Prostate gland (tissue), 2 donors: ENCODE measurements at places on chromosomes 5 and 9. TPM values are rescaled to one million over a fixed set of nuclear protein-coding genes. Genes with fewer than 3 reads are reported as not detected.
A peak's percentile ranks its signal among the peaks of the same experiment; 100 is the strongest.

DNA sequence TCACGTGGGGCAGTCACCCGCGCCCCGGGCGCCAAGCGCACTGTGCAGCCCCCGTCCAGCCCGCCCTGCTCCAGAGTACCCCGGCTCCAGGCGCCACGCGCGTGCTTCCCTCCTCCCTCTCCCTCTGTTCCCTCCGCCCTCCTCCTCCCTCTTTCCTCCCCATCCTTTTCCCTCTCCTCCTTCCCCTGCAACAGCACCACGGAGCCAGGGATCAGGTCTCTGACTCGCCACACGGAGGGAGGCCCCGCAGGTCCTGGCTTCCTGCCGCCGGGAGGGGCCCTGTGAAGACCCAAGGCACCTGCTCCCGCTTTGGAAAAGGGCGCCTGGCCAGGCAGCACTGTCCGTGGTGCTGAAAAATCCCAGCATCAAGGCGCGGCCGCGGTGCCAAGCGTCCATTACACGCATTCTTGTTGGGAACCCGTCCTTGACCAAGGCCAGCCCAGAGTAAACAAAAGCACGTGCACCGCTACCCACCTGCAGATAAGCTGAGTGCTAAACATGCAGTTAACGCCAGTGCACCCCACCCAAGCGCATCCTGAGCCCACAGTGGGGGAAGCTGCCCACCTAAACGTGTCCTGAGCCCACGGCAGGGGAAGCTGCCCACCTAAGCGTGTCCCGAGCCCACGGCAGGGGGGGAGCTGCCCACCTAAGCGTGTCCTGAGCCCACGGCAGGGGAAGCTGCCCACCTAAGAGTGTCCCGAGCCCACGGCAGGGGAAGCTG lies 21.7 kb downstream of the SLC6A18 start:
- DNase-seq, result no peak

DNA sequence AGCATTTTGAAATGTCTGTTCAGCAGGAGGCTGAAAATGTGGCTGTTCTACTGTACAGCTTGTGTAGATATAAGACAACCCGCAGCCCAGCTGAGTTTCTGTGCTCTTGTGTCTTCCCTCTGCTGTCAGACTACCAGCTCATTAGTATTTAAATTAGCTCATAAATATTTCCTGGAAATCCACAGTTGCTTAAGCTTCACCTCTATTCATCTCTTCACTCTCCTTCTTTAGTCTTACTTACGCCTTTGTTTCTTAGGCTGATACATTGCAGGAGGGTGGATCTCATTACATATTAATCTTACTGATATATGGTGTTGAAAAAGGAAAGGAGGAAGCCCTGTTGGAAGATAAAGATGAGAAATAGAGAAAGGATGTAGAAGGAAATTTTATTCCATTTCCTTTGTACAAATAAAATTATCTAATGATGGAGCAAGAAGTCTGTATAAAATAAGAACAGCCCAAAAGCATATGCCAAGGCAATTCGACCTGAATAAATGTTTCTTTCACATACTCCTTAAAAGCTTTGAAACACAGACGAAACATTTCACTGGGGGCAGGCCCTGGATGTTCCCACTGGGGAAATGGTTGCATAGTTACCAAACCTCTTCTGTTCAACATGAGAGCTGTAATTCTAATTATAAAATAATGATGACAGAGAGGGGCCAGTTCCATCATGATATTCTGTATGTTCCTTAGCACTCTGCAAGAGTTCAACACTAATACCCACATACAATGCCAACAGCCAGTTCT lies 111.8 kb upstream of the APC start:
- no peak for DNase-seq

DNA sequence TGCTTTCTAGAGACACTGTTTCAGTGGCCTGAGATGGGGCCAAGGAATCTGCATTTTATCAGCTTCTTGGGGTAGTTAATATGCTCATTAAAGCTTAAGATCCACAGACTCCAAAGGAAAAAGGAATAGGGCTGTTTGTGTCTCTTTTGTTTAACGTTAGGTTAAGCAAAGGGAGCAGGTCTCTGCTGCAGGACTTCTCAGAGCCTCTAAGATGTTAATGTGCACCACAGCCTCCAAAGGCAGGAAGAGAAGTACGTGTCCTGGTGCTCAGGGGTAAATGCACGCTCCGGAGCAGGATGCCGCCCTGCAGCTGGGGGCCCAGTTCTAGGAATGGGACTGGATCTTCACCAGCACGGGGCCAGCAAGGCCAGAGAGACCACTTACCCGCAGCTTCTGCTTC lies 19.6 kb downstream of the SPARC start:
- no peak for DNase-seq

DNA sequence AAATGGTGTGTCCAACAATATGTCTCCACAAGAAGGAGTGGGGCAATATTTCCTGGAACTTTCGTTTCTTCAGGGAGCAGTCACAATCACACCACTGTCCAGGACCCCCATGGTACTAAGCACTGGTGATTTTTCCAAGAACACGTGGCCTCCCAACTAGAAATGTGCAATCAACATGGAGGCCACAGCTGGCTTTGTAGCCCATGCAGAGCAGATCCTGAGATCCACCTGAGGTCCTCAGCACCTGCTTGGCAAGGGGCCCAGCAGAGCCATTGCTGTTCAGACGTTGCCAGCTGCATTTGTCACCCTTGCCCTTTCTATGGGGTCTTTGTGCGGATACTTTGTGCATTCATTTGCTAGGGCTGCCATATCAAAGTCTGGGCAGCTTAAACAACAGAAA lies 334.5 kb upstream of the IRX4 start:
- no peak for DNase-seq

- DNase-seq, result no peak
Observed at GRCh38 chr5:135345956-135346731, 52.9 kb downstream of the MACROH2A1 start.

GRCh38 chr5:113123618-113124017 lies 147.0 kb downstream of the DCP2 start:
- DNase-seq, result no peak

DNA sequence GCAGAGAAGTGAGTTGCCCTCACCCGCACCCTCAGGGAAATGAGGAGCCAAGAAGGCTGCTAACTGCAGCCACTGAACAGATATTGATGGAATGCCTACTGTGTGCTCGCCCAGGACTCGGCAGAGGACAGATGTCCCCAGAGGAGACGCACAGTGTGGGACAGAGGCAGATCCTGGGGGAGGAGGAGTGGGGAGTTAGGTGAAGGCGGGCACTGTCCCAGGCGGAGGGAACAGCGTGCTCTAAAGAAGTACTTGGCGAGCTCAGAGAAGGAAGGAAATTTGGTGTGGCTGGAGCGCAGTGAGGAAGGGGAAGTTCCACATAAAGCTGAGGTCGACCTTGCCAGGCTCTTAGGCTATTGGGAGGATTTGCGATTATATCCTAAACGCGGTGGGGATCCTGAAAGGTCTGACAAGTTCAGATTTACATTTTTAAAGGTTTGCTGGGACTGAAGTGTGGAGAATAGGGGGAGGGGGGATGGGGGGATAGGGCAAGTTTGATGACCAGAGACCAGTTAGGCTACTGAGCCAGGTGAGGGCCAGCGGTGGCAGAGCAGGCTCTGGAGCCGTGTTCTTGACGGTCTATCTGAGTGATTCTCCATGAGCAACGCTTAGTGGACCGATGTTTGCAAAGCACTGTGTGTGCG lies 23.6 kb upstream of the CERCAM start:
- DNase-seq, result peak; percentile 22

- no peak for DNase-seq
Observed at GRCh38 chr9:93954434-93955061, 607 bp downstream of the BARX1 start.

DNA sequence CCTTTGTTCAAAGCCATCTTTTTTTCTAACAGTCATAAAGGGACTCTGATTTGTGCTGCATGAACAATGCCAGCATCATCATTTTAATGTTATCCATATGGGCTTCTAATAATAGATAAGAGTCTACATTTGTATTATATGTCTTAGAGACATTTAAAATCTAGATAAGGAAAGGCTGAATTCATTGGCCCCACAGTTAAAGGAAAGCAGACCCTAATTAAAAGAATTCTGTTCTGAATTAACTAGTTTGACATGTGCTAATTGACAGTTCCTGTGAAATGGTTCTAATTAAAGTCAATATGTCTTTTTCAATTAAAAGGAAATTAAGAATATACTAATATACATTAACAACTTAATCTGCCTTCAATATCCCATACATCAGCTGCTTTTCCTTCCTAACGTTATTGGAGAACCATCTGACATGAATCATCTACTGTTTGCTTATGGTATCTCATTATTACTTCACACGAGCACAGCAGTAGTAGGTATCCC lies 104.7 kb downstream of the NR2F1-AS1 start:
- DNase-seq, result no peak

DNA sequence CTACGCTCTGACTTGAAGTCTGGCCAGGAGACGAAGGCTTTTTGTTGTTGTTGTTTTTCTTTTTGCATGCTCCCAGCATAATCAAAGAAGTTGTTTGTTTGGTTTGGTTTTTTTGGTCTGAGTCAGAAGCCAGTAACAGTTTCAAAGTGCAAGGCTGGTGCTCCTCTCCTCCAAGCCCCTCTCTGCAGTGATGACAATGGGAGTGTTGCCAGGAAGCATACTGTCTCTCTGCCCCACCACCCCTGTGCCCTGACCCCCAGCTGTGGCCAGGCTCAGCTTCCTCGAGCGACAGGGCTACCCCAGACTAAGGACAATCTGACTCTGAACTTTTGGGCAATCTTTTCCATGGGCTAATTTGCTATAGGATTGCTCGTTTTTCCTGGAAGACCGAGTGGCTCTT lies 173.8 kb upstream of the PITX1 start:
- no peak for DNase-seq

DNA sequence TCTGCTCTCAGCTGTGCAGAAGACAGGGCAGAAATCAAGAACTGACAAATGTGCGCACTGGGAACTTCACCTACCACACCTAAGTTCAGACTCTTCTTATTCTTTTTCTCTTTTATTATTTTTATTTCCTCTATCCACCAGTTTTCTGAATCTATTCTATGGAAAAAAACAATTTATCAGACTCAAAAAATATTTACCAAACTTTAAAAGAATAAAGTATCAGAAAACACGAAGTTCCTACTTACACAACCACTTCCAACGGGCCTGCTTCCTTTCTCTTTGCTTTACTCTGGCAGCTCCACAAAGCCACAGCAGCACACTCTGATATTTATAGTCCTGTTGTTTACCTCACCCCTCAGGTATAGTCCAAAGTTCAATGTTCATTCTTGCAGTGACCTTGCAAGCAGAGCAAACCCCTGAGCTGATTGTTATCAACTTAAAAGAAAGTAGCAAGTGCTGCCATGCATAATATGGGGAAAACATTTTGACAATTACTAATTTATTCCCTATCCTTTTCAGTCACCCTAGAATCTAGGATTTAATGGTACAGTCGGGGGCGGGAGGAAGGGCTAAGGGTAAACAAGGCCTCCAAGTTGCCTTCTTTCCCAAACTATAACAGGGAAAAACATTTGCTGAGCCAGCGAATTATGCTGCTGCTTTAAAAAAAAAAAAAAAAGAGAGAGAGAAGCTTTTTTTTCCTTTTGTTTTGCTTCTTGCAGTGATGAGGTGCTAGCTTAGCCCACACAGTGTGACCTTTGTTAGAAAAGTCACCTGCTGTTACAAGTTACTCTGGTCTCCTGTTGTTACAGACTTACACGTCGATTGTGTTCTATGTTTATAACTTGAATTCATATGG lies at the start of gene SELENOP:
Gene SELENOP, minus strand, starts transcription at position 302 of the 856 bp plus-strand sequence. CDS start 3,539 bp downstream, outside the sequence.
- DNase-seq, result peak; percentile 84

GRCh38 chr9:117957267-117957666 lies 253.1 kb downstream of the TLR4 start:
- peak; percentile 41 for DNase-seq

DNA sequence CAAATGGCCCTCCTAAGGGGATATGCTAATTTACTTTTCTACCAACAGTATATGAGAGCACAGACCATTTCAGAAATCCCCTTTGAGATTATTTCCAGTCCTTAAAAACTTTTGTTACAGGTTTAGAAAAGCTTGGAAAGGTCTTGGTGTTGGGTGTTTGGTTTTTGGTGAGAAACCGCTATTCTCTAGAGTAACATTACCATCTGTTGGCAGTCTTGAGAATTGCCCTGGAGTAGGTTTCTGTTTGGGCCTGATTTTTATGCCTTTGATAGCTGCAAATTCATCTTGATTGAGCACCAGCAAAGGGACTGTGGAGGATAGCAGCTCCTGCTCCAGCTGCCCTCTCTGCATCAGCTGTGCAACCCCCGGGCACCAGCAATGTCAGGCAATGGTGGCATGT lies 8.0 kb downstream of the NUDT2 start:
- DNase-seq, result no peak

- no peak for DNase-seq
Observed at GRCh38 chr9:92745331-92745730, 19.3 kb downstream of the BICD2 start.

PRLR gene
- total RNA-seq, result 1.1 TPM

OBP2B gene
- total RNA-seq, result 1.6 TPM

ACOT12 gene
- 1.0 TPM for total RNA-seq
